Fibroblast of villous mesenchyme (primary cell): ENCODE measurements at places on chromosomes 2 and 18.
A peak's percentile ranks its signal among the peaks of the same experiment; 100 is the strongest.

DNA sequence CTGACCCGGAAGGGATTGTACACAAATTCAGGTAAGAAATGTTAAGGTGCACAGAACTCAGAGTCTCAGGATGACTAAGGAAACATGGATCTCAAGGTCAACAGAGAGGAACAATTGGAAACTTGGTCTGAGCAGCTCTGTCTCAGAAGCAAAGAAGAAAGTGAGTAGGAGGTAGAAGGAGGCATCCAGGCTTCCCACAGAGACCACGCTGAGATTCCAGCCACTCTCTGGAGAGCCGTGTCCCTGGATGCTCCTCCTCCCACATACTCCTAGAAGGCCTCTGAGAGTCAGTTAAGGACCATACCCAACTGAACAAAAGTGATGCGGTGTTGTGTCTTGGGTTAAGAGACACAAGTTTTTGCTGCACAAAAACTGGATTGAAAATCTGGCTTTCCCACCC, 8.6 kb upstream of the PLB1 start:
- DNase-seq: no peak

GRCh38 chr2:8545695-8546611, 135.9 kb upstream of the ID2 start:
- DNase-seq: no peak

DNA sequence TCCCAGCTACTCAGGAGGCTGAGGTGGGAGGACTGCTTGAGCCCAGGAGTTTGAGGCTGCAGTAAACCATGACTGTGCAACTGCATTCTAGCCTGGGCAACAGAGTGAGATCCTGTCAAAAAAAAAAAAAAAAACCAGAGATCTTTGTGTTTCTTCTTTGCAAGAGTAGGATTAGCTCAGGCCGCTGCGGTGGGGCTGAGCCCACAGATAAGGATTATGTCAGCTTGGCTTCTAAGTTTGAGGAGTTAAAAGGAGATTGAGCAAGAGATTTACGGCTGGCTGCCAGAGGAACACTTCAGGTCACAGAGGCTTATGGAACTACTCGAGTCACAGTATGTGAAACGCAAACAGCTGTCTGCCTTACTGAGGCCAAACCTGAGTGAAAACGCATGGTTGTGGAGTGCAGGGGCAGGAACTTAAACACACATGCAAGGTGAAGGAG, 146.7 kb upstream of the L3MBTL4 start:
- DNase-seq: peak; percentile 91

- DNase-seq: peak; percentile 100
Observed at GRCh38 chr2:12456293-12457106, 260.2 kb upstream of the TRIB2 start.

DNA sequence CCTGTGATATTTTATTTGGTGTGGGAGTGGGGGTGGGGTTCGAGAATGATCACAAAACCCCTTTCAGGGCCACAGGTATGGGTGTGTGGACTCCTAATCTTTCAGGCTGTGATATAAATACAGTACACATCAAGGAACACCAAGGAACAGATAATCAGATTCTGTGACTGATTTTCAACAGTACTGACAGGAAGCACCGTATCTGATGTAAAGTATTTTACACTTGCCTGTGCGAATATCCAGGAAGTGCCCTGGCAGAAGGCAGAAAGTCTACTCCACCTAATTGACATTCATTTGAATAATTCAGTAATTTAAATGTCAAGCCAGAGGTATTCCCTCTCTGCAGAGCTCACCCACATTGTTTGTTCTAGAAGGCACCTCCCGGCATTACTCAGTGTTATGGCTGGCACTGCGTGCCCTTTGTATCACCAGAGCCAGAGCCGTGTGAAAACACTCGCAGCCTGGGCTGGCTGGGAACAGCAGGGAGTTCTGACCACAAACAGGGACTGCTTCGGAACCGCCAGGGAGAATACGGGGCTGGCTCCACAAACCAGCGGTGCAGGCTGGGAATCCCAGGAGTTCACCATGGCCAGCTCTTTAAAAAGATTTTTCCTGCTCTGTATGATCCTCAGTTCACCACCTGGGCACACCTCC, 91.8 kb downstream of the ACVR1 start:
- no peak for DNase-seq

DNA sequence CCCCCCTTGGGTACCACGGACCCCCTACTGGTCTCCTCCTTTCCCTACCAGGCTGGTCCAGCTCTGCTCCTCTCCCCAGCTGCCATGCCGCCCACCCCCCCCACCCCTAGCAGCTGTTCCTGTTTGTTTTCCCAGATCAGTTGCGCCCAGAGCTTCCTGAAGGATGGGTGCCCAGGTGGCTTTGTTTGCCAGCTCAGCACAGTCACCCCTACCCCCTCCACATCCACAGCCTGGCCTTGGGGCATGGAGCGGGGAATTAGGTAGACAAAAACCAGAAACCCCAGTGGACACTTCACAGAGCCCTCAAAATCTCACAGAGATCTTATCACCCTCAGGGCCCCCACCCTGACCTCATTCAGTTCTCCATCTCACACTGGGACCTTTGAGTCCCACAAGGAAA, 3.7 kb upstream of the CRYBA2 start:
- DNase-seq: no peak

- peak; percentile 76 for DNase-seq
Observed at GRCh38 chr2:217289907-217290280, 430.0 kb upstream of the TNP1 start.
